Endodermal cell (in vitro differentiated cells): ENCODE measurements at places on chromosomes 5 and 9.

GRCh38 chr9:36037549-36038122, 923 bp downstream of the RECK start:
- DNase-seq, result no peak

- no peak for DNase-seq
Measured at GRCh38 chr9:32928145-32928763, 73.2 kb downstream of the APTX start.

DNA sequence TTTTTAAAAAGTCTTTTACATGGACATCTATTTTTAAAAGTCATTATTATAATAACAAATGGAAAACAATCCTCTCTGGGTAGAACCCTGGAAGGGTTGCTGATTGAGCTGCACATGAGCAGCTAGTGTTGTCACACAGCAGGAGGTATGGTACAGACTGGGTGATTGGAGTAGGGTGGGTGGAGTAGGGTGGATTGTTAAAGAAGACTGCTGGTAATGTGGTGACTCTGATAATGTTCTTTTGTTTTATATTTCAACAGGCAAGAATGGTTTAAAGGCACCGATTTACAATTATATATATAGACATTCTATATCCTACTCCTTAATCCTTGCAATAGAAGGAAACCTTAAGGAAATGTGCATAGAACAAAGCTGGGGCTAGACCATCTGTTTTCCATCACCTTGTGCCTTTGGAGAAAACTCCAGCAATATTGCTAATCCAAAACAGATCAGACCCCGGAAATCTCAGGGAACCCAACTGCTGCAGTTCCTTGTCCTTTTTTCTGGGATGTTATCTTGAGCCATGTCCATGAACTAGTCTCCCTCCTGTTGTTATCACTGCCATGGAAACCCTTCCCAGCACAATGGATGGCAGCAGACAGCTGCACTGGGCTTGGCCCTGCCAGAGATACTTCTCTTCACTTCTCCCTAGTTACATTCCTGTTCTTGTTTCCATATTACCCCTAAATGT, 129.7 kb downstream of the YIPF5 start:
- no peak for DNase-seq

GRCh38 chr5:948472-949274, 56.0 kb downstream of the TRIP13 start:
- no peak for DNase-seq
